ENCODE measurements at places on chromosomes 7 and 10.

DNA sequence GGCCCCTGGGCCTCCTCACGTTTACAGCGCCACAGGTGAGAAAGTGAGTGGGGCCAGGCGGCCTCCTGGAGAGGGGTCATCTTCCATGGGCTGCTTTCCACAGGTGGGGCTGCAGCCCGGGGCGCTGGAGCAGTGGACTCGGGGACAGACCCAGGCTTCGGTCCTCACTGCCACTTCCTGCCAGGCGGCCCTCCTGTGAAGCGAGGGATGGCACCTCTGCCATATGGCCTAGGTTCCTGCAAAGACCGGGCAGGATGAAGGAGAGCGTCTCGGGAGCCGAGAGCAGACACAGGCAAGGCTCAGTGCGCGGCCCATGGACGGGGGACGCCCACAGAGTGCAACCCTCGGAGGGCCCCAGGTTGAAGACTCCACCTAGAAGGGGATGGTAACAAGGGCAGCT lies 106.8 kb downstream of the MAD1L1 start:
- no peak for DNase-seq

DNA sequence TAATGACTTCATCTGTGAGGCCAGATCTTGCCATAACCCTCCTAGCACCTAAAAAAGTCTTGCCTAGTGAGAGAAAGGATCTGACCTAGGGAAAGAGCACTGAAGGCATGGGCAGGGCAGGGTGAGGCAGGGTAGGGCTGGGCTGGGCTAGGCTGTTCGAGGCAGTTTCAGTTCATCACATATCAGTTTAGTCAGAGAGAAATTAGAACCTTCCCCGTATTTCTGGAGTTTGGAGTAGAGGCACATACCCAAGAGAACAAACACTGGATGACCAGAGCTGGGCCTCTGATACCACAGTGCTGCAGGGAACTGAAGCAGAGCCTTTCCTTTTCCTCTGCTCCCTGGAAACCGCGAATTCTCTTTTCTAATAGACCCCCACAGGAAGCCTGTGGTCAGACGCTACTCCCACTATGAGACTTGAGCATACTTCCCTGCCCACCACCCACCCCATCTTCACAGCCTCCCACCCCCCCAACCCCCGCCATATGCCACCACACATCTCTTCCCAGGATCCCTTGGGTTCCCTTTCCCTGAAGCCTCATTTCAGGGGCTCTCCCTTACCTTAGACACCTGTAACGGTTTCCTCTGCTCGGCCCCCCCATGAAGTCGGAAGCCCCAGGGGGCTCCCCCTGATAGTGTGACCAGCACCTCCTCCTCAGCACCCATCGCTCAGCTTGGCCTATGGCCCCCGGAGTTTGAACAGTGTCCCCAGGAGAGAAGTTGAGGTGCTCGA lies 406 bp downstream of the SYNPO2L start:
- DNase-seq: no peak

DNA sequence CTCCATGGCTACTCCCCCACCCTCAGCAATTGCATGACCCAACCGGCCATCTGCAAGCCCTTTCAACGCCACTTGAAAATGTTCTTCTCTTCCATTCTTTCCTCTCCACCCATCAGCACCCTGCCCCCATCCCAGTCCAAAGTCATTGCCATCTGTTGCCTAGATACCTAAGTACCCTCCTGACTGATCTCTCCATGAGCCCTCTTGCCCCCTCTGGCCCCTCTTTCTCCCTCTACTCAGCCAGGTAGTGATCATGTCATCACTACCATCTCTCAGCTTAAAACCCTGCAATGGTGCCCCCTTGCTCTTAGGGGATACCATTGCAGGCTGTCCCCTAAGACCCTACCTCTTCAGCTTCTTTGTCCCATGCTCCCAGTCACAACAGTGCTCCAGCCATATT lies 30.5 kb upstream of the BTRC start:
- no peak for DNase-seq

- DNase-seq: no peak
Measured at GRCh38 chr7:105820363-105821066, 55.9 kb downstream of the ATXN7L1 start.

GRCh38 chr10:93601146-93601773 lies at the start of gene RBP4:
Gene RBP4, minus strand, starts transcription at chr10:93601235. Its CDS starts 207 bp downstream, at chr10:93601028.
- DNase-seq: no peak
